ENCODE measurements at places on chromosomes 3 and 15.
A peak's percentile ranks its signal among the peaks of the same experiment; 100 is the strongest.

GRCh38 chr15:45106002-45106790 lies 7.8 kb downstream of the DUOX2 start:
- DNase-seq: no peak

DNA sequence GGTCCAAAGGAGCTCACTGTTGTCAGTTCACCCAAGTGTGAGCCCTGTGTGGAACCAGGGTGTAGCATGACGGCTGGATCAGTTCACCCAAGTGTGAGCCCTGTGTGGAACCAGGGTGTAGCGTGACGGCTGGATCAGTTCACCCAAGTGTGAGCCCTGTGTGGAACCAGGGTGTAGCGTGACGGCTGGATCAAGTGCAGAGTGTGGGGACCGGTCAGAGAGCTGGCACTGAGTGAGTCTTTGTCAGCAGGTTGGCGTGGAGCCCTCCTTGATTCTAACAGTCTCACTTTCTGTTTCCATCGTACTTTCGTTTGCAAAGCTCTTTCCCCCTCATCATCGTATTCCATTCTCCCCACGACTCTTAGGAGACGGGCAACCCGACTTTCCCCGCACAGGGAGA lies 57.9 kb upstream of the DLG1 start:
- no peak for DNase-seq

DNA sequence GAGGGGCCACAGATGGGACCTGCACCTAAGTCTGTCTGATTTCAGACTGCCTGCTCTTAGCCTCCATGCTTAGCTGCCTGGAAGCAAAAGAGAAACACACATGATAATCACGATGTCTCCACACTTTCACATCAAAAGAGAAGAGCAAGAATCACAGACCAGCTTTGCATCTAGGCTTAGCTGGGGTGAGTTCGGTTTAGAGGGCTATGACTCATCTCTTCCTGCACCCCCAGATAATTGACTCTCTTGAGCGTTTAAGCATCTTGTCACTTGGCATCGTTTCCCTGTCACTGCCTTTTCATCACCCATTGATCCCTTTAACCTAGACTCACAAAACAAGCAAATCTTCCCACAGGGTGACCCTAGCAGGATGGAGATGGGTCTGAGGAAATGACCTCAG lies 124.0 kb downstream of the NTRK3 start:
- DNase-seq: no peak

- peak; percentile 100 for DNase-seq
Observed at GRCh38 chr3:133573054-133573628, 345 bp upstream of the CDV3 start.

DNA sequence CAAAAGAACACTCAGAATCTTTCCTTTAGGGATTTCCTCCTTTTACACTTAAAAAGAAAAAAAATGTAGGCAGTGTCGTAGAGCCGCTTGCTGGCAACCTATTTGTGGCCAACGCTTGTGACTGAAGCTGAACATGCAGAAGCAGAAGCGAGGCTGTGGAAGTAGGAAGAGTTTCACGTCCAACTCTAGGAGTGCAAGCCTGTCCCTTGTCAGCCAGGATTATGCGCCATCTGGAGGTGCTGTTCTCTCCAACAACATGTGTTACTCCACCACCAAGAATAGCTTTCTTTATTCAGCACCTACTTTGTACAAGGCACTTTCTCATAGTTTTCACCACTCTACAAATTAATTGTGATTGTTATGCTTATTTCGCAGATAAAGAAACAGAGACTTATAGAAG lies 223.2 kb upstream of the LMCD1 start:
- no peak for DNase-seq

Data from fibroblast of the conjunctiva (primary cell).